RKO (cell line): ENCODE measurements at places on chromosomes 13 and 19.

GRCh38 chr13:27967203-27967735, 1.8 kb downstream of the CDX2 start:
- peak; percentile 72 for DNase-seq

GRCh38 chr13:30847650-30848307, 58.3 kb upstream of the MEDAG start:
- DNase-seq: no peak

GRCh38 chr19:39997638-39998216, 867 bp downstream of the ZNF546 start:
- DNase-seq: peak; percentile 19

- DNase-seq: no peak
These were observed 26.8 kb downstream of the CEBPA start for GRCh38 chr19:33275559-33275932.

DNA sequence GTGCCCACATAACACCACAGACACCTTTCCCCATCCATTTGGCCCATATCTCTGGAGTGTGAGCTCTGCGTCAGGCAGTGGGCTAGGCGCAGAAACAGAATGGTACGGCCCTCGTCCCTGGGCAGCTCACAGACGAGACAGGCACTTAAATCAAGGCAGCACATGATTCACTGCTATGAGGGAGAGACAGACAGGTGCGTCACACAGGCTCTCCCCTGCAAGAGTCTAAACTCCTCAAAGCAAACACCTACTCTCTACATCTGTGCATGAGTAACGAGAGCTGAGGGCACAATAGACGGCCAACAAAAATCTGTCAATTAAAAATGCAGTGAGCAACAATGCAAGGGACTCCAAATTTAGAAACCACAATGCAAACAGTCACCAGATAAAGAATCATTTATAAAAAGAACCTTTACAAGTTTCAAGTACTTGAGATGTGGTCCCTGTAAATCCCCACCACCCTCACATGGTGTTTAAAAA, 348.9 kb downstream of the UQCRFS1 start:
- no peak for DNase-seq

DNA sequence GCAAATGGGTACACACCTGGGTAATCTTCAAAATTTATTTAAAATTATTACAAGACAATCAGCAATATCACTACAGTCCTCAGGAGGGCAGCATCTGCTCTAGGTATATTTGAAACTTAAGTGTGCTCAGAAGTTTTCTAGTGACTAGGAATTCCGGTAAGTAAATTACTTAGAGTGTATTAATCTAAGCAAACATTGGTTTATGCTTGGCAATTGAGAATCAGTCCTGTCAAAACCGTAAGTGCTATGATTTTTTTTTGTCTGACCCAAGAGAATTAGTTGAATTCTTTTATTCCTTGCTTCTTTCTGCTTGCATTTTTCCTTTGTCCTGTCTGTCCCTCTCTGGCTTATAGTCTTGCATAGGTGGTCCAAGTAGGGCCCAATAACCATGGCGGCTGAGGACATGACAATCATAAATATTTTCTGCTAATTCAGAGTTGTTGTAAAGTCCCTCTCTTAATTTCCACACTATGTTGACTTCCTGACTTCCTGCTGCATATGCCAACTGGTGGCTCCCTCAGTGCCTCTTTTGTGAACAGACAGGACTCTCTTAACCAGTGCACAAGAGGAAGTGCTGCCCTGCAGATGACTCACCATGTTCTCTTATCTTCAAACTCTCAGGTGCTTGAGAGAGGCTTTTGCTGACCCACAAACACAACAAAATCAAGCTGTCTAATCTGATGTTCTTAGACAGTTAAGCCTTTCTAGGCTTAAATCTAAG, 82.2 kb downstream of the SLAIN1 start:
- peak; percentile 73 for DNase-seq

GRCh38 chr19:19642506-19643157, 825 bp downstream of the GMIP start:
- peak; percentile 51 for DNase-seq

GRCh38 chr13:102651392-102651791, 43.5 kb downstream of the METTL21C start:
- DNase-seq: no peak

DNA sequence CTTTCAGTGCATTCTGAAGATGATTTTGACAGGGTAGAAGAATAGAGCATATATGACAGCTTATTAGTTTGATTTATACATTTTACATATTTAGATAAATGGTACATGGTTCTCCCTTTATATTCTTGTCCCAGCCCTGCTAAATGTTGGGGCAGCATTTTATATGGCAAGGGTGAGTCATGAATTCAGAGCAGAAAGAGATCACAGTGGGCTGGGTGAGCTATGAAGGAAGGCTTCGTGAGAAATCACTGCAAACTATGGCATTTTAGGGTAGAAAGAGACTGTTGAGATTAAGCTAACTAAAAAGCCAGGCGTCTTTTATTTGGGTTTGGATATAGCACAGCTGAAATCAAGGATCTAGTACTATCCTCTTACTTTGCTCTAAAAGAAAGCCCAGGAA, 23.9 kb upstream of the METTL21C start:
- no peak for DNase-seq

DNA sequence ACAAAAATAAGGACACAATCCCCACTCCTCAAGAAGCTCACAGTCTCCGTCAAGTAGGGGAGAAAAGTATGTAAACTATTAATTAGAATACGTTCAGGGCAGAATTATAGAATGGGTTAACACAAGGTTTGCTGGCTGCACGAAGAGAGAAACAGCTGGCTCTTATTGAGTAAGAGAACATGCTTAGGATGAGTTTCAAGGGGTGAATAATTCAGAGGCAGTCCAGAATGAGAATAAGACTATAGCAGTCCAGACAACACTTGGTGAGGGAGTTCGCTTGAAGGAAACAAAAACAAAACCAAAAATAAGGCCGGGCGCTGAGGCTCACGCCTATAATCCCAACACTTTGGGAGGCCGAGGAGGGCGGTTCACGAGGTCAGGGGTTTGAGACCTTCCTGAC, 61.9 kb downstream of the THSD1 start:
- DNase-seq: no peak

GRCh38 chr13:98672947-98673613, 79.4 kb downstream of the SLC15A1 start:
- peak; percentile 79 for DNase-seq

DNA sequence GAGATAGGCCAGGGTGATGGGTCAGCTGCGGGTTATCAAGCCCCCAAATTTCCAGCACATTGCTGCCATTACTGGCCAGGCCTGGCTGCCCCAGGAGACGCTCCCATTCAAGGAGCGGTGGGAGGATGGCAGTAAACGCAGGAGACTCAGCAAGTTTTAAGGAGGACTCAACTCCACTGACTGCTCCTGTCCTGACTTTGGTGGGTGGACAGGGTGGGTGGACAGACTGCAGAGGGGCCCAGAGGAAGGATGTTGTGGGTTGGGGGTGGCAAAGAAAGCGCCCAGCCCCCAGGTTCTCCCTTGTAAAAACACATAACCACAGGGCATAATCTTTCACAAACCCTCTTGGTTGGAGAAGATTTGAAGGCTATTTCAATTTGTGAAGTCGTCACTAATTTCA, 4.4 kb downstream of the GJB6 start:
- no peak for DNase-seq

DNA sequence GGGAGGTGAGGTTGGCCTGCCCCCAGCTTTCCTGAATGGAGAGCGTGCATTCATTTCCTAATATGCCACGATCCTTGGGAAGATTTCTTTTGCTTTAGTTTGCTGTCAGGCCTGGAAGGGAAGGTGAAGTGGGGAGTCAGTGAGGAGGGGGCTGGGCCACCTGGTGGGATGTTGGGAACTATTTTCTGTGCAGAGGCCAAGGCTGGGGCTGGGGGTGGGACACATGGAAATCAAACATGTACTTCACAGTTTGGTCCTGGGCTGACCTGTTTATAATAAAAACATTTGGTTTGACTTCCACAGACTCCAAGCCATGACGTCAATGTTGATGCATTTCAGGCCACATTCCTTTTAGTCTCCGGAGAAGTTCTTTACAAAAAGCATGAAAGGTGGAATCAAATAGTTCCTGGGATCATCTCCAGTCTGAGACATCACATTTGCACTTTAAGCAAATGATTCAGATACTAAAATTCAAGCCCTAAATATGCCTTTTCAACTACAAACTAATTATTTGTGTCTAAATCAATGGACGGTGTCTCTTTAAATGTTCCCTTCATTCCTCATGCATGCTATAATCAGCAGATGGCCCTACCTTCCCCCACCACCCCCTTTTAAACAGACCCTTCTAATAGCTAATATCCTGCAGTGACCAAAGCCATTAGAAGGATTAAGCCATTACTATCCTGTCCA, 41.5 kb upstream of the MEDAG start:
- no peak for DNase-seq

- DNase-seq: no peak
These were observed 371.2 kb upstream of the NBEA start for GRCh38 chr13:34570698-34571353.

- no peak for DNase-seq
These were observed 27.7 kb downstream of the LCP1 start for GRCh38 chr13:46154136-46154801.

DNA sequence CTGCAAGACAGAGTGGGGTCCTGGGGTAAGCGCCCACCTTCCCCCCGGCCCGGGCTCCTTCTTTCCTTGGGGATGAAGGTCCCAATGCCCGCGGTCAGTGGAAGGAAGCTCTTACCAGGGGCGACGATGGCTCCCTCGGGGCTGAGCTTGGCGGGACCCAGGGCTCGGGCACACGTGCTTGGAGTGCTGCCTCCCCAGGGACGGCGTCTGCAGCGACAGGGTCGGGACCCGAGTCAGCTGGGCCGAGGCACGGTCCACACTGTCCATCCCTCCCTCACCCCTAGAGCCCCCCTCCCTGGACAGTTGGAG, 3.5 kb downstream of the JSRP1 start:
- no peak for DNase-seq

GRCh38 chr13:40167327-40167726, 499.1 kb downstream of the FOXO1 start:
- no peak for DNase-seq

DNA sequence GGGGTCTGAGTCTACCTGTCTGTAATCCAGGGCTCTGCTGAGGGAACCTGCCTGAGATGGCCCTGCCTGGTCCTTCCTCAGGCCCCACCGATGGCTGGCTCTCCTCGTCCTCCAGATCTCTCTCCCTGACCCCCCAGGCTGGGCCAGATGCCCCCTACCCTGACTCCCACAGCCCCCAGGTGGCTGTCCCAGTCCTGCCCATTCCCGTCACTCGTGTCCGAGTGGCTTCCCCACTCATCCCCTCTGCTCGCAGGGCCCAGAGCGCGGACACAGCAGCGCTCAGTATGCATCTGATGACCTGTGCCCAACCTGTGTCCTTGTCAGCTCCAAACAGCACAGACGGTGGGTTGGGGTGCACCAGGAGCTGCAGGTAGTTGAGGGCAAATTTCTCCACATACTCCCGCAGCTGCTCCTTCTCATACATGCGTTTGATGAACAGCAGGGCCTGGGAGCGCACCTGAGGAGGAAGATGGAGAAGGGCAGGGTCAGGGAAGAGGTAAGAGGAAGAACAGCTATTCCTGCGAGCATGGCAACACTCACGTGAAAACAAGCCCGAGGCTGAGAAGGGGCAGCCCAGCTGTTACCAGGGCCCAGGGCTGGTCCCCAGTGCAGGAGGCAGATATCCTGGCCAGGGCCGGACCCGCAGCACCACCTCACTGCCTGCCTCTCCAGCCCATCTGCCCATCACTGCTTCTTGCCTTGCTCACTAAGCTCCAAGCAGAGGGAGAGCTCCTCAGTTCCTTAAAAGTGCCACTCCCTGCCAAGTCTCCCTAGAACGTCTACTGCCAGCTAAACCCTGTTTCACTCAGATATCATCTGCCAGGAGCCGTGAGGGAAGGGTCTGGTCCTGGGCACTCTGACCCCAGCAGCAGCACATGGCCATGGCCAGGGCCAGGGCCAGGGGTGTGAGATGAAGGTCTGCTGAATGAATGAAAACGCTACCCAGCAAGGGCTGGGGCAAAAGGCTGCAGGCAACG, 11.1 kb upstream of the RSPH6A start:
- DNase-seq: no peak

- no peak for DNase-seq
These were observed 85.0 kb upstream of the UBL3 start for GRCh38 chr13:29935309-29935981.

DNA sequence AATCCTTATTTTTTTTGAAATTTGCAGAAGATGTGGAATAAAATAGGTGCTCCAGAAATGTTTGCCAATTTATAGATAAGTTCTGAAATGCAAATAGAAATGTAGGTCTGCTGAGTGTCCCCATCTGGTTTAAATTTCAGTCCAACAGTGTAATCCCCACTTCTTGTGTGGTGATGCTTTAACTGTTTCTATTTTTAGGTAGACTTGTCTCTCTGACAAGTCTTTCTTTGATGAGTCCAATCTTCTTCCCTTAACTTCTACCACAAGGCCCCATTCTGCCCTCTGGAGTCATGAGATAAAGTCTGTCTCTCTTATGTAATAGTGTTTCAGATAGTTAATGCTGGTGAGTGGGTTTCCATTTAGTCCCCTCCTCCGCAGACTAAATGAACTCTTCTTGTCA, 390.4 kb downstream of the RFC3 start:
- no peak for DNase-seq

DNA sequence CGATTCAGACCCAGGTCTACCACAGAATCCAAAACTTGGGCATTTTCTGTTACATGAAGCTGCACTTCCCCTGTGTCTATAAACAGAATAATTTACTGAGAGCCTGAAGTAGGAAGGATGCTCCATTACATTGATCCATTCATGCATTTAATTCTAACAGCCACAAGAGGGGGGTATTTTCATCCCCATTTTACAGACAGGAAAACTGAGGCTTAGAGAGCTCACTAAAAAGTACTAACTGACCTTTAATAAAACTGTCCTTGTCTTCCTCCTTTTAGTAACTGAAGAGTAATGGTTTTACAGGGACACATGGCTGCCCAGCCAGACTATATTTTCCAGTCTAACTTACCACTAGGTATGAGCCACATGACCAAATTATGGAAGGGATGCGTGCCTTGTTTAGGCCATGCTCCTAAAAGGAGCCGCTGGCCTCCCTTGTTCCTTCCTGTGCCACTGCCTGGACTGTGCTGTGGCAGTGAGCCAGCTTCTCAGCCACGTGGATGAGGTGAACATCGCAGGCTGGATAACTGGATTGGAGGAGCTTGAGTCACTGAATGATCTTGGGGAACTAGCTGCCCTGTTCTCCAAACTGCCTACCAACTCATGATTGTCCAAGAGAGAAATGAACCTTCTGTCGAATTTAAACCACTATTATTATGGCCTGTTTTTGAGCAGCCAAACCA, 108.3 kb downstream of the DOCK9 start:
- DNase-seq: peak; percentile 8

- peak; percentile 7 for DNase-seq
These were observed 191.5 kb downstream of the LHFPL6 start for GRCh38 chr13:39411511-39411910.

DNA sequence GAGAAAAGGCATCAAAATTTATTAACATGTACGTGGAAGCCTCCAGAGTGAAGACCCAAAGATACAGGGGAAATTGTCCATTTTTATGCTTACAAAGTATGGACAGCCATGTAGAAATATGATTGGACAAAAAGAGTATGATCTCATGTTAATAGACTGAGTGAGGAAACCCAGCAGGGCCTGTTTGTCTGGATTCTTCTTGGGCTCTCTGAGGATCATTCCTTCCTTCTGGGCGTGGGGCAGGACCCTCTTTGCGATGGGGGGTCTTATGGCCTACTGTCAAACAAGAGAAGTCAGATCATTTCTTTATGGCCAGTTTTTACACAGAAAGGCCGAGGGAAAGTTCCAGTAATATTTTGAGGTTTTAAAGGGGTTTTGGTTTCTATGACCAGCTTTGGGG, 110.8 kb downstream of the ESD start:
- DNase-seq: no peak

- no peak for DNase-seq
These were observed 2.6 kb downstream of the PTPRS start for GRCh38 chr19:5337708-5338655.

- DNase-seq: no peak
These were observed 7.5 kb downstream of the BLVRB start for GRCh38 chr19:40457953-40458596.
